HuH-7.5 (cell line): ENCODE measurements at places on chromosomes 3 and 15.

DNA sequence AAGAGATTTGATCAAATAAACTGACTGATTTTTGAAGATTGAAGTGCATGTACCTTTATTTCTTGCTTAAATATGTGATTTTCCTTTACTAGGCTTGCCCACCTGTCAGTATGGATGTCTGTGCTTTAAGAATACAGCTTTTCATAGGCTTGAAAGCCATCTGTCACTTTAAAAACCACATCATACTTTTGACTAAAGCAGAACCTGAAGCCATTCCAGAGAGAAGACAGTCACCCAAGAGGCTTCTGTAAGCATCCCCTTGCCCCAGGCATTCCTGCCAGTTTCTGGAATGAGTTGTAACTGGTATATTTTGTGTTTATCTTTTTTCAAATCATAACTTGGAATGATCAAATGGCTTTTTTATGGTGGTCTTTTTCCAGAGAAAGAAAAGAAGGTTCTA is 24.0 kb downstream of the HPS3 start:
- DNase-seq, result no peak

DNA sequence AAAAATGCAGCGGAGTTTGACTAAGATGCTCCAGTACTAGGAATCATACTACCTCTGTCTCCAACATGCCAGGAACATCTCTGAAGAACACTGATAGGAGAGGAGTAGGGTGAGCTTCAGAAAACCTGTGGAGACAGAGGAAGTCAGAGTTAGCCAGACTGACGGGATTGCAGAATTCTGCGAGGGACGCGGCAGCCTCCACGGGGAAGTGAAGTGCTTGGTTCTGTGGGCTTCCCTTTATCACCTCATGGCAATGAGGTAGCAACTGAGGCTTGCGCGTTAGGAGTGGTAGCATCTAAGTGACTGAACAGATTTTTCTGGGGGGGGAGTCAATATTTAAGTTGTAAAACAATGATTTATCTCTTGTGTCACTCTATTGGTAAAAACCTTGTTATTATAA is 226.3 kb downstream of the MCTP2 start:
- no peak for DNase-seq

- DNase-seq, result no peak
Observed at GRCh38 chr3:23987356-23987755, 42.3 kb downstream of the NR1D2 start.

- no peak for DNase-seq
Observed at GRCh38 chr3:119538772-119539171, 20.6 kb downstream of the CD80 start.

DNA sequence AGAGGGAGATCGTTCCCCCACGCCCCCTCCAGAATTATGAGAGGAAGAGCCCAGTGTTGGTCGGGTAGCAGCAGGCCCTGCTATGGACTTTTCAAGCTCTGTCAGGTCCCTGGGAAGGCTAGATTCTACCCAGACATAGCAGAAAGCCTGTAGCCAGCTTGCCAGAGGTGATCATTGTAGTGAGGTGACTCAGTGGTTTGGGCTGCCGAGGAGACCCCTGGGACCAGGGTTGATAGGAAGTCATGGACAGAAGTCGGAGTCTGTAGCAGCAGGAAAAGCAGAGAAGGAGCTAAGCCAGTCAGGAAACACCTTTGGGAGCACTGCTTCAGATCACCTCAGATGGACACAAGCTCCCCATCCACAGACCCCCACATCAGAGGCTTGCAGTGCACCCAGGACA is 67.7 kb downstream of the CCNL1 start:
- no peak for DNase-seq

- no peak for DNase-seq
Observed at GRCh38 chr15:75544359-75544758, 34.8 kb downstream of the PTPN9 start.

- no peak for DNase-seq
Observed at GRCh38 chr3:179544981-179545645, 17.6 kb upstream of the ACTL6A start.

DNA sequence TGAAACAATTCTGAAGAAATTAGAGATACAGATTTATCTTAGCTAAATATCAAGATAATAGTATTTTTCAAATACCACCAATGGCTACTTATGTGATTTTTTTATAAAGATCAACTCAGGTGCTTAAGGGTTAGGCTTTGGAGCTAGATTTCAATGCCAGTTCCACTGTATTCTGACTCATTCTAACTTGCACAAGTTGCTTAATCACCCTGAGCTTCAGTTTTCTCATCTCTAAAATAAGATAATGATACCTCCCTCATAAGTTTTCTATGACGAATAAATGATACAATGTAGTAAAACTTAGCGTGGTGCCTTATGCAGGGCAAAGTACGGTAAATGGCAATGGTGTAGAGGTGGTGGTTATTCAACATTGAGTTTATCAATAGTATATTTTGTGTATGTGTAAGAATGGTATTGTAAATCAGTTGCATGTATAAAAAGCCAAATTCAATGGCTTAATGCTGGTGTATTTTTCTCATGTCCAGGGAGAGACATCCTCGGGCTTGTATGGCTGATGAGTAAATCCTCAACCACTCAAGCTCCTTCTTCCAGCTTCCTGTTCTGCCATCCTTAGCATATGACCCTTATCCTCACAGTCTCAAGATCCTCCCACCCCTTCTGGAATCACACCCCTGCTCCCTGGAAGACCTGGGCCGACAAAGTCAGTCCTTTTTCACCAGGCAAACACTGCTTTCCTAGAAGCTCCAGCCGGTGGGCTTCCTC is 505.9 kb upstream of the CFAP20DC start:
- no peak for DNase-seq

DNA sequence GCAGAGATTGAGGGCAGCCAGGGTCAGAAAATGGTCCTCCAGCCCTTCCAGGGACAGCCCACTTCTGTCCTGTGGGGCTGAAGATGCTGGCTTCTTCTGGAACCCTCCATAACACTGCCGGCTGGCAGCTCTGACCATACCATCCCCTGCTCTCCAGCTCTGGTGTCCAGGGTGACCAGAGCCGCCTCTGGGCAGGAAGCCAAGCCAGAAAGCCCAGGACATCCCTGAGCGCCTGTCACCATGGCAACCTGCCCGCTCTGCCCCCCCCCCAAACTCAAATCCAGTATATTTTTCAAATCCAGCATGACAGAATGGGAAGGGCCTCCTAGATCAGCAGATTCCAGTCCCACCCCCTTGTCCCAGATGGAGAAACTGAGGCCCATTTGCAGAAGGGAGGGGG is 420 bp upstream of the TMIE start:
- DNase-seq, result no peak

DNA sequence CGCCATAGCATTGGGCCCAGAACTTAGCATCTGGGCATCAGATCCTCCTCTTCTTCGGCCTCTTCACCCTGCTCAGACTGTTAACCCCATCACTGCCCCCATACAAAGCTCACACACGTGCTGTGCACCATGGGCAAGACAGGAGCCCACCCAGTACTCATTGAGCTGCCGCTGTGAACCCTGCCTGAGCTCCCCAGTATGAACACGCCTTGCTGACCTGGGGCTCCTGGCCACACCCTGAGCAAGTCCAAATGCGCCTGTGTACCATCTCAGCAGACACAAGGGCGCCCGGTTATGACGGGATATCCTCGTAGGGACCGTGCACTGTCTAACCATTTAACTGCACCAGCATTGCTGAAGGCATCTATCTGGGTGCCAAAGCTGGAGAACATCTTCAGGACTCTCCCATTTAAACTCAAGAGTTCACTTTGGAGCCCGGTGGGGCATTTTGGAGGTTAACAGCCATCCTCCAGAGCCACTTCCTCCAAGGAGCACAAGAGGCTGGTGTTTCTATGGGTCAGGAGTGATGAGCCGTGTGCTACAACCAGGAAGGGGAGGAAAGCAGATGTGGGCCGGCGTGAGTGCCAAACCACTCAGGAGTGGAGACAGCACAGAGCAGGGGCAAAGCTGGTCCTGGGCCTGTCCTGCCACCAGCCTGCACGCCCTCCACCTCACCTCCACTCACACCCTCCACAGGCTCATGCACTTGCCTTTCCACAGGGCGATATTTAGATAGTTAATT is 12.1 kb downstream of the PRR23E start:
- no peak for DNase-seq

DNA sequence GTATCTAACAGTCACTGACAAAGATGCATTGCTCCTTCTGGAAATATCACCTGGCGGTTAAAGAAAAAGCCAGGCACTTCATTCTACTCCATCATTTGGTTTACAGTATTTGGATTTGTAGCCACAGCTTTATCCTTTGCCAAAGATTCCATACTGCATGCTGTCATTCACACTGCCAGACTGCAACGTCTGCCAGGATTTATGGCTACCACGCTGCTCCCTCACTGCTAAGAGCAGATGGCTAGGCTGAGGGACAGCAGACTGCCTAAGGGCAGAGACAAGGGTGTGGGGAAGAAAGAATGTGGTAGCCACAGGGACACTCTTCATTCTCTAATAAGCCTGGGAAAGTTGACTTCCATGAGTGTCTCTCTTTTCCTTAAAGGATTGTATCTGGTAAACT is 1047.0 kb downstream of the TUSC7 start:
- DNase-seq, result no peak
